Esophagus squamous epithelium (tissue), 5 donors: ENCODE measurements at places on chromosomes 6 and 20.

GRCh38 chr6:90087106-90087833, 193.0 kb downstream of the GJA10 start:
- peak overlapping the region; percentile 19 for H3K27ac ChIP-seq
- no peaks in the 10 kb centered on the region for H3K27me3 ChIP-seq
- H3K4me3 ChIP-seq = no peak overlapping the region

GRCh38 chr6:29419516-29419915, 4.8 kb downstream of the OR12D1 start:
- H3K27ac ChIP-seq = no peak overlapping the region
- no peak overlapping the region for H3K4me3 ChIP-seq
- H3K4me1 ChIP-seq = no peaks in the 10 kb centered on the region
- DNase-seq = no peak
- no peaks in the 10 kb centered on the region for H3K36me3 ChIP-seq

- no peak for DNase-seq
- H3K4me1 ChIP-seq = peaks cover 4% of the 10 kb centered on the region
- H3K4me3 ChIP-seq = no peak overlapping the region
- H3K27me3 ChIP-seq = no peaks in the 10 kb centered on the region
Observed at GRCh38 chr20:40493071-40493470, 196.0 kb downstream of the MAFB start.

DNA sequence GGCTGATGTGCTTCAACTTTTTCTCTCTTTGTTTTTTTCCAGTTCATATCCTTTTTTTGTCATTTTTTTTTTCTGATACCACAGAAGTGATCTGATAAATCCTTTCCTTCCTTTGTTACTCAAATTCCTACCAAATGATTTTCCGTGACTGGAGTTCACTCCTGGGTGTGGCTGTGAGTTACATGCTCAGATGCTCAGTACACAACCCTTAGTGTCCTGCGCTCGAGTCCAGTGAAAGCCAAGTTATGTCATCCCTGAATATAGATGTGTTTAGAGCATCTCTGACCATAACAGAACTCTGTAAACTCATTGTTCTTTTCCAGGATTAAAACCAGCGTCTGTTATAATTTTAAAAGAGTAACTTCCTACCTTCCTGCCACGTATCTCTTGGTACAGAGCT, 147.2 kb upstream of the AKAP12 start:
- no peak for DNase-seq
- H3K27ac ChIP-seq = no peak overlapping the region
- H3K27me3 ChIP-seq = no peaks in the 10 kb centered on the region
- no peaks in the 10 kb centered on the region for H3K36me3 ChIP-seq
- H3K4me3 ChIP-seq = no peak overlapping the region

DNA sequence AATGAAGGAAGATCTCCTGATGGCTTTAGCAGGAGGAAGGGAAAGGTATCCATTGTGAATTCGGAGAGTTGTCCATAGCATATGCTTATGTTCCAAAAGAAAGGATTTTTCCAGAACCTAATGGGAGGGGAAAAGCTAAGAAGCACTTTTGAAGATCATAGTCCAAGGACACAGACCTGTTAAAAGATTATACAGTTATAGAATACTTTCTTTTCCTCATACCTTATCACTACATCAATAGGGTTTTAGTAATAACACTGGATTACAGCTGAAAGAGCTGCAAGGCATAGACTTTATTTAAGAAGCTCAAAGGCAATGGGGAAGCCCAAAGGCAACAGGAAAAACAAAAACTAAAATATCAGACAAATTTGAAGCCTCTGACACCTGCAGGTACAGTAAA, 39.8 kb upstream of the SLC24A3 start:
- no peaks in the 10 kb centered on the region for H3K27me3 ChIP-seq
- DNase-seq = no peak
- no peaks in the 10 kb centered on the region for H3K4me1 ChIP-seq
- H3K27ac ChIP-seq = no peak overlapping the region

GRCh38 chr6:108277831-108278230, 17.0 kb upstream of the SNX3 start:
- no peaks in the 10 kb centered on the region for H3K4me1 ChIP-seq
- no peak overlapping the region for H3K27ac ChIP-seq
- H3K36me3 ChIP-seq = no peaks in the 10 kb centered on the region
- no peak for DNase-seq
- H3K27me3 ChIP-seq = no peaks in the 10 kb centered on the region

GRCh38 chr6:67345946-67346345, 1289.1 kb upstream of the ADGRB3 start:
- no peaks in the 10 kb centered on the region for H3K4me1 ChIP-seq
- no peak for DNase-seq
- H3K27ac ChIP-seq = no peak overlapping the region
- H3K36me3 ChIP-seq = no peaks in the 10 kb centered on the region
- H3K27me3 ChIP-seq = no peaks in the 10 kb centered on the region

GRCh38 chr20:37562695-37563480, 35.2 kb upstream of the BLCAP start:
- no peak for DNase-seq
- no peaks in the 10 kb centered on the region for H3K4me1 ChIP-seq
- no peak overlapping the region for H3K27ac ChIP-seq
- peaks cover 79% of the 10 kb centered on the region for H3K27me3 ChIP-seq

DNA sequence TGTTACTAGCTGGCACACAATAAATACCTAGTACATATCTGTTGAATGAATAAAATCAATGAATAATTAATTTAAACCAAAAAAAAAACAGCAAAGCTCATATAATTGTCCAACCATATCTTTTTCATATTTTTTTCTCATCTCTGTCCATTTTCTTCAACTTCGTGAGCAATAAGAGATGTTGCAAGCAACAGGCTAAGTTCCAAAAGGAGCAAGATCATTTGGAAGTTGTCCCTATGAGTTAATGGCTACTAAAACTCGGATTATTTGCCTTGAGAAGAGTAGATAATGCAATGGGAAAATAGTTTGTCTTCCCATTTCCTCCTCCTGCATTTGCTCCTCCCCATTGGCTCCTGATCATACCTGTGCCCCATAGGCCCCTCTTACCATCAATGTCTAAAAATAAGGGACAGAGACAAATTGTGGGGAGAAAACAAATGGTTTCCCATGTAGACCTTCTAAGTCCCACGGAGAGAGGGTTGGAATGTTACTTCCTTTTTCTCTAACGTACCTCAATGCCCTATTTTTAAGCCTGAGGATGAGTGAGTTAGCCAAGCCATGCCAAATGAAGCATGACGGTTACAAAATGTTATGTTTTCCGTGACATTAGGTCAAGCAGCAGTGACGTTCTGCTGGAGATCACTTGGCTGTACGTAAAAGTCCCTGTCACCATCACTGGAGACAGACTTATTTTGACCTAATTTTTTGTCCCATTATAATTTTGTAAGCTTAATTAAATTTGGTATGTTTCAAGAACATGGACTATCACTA, 217.3 kb upstream of the PREP start:
- H3K27me3 ChIP-seq = no peaks in the 10 kb centered on the region
- H3K4me1 ChIP-seq = no peaks in the 10 kb centered on the region
- DNase-seq = no peak

DNA sequence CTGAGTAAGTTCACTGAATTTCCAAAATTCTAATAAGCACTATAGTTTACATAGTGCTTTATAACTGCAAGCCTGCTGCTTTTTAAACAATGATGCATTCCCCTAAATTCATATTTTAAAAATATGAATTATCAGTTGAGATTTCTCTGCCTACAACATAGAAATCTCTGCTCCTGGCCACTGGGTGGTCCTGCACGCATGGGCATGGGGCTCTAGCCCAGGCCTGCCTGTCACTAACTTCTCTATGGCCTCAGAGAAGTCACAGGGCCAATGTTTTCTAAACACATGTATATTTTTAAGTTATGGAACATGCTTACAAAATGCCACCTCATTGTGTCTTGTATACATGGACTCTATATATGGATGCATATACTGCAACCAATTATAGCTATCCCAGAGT, 211.0 kb downstream of the FOXC1 start:
- H3K4me1 ChIP-seq = no peaks in the 10 kb centered on the region
- no peak overlapping the region for H3K4me3 ChIP-seq
- H3K27ac ChIP-seq = no peak overlapping the region

DNA sequence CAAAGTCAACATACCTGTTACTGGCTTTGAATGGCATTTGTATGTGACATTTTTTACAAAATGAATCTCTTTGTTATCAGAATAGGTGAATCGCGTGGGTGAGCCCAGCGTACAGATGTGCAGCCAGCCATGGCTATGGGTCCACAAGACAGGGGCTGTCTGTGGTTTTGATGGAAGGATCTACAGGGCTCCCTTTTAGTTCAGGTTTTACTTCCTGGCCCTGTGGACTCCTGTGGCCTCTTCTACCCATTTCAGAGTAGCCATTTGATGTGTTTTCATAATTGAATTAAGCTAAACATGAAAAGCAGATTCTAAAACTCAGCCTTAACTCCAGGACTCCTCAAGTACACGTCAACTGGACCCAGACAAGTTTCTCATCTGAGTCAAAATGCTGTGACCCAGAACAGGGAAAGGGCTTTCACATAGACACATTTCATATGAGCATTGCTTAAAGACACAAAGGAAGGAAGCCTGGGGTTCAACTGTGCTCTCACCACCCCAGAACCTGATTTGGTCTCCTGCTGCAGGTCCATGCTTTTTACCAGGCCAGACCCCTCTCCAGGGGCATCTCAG, 105.3 kb upstream of the NAA20 start:
- no peaks in the 10 kb centered on the region for H3K27me3 ChIP-seq
- no peak for DNase-seq
- H3K4me3 ChIP-seq = no peak overlapping the region

GRCh38 chr6:16765235-16765634, 4.0 kb upstream of the ATXN1 start:
- no peak overlapping the region for H3K4me3 ChIP-seq
- no peaks in the 10 kb centered on the region for H3K27me3 ChIP-seq
- H3K36me3 ChIP-seq = no peaks in the 10 kb centered on the region
- no peak overlapping the region for H3K27ac ChIP-seq

- H3K4me1 ChIP-seq = no peaks in the 10 kb centered on the region
- H3K36me3 ChIP-seq = no peaks in the 10 kb centered on the region
- H3K4me3 ChIP-seq = no peak overlapping the region
- H3K27me3 ChIP-seq = no peaks in the 10 kb centered on the region
- DNase-seq = no peak
Observed at GRCh38 chr20:48574383-48574782, 253.4 kb downstream of the PREX1 start.

GRCh38 chr20:37314617-37315016, 25.2 kb downstream of the MANBAL start:
- DNase-seq = no peak
- H3K4me1 ChIP-seq = peaks cover 6% of the 10 kb centered on the region
- no peaks in the 10 kb centered on the region for H3K36me3 ChIP-seq
- peak overlapping the region; percentile 89 for H3K27ac ChIP-seq

GRCh38 chr20:36768768-36769430, 4.7 kb downstream of the DSN1 start:
- H3K27me3 ChIP-seq = no peaks in the 10 kb centered on the region
- no peak overlapping the region for H3K4me3 ChIP-seq
- no peak for DNase-seq
- H3K27ac ChIP-seq = no peak overlapping the region

DNA sequence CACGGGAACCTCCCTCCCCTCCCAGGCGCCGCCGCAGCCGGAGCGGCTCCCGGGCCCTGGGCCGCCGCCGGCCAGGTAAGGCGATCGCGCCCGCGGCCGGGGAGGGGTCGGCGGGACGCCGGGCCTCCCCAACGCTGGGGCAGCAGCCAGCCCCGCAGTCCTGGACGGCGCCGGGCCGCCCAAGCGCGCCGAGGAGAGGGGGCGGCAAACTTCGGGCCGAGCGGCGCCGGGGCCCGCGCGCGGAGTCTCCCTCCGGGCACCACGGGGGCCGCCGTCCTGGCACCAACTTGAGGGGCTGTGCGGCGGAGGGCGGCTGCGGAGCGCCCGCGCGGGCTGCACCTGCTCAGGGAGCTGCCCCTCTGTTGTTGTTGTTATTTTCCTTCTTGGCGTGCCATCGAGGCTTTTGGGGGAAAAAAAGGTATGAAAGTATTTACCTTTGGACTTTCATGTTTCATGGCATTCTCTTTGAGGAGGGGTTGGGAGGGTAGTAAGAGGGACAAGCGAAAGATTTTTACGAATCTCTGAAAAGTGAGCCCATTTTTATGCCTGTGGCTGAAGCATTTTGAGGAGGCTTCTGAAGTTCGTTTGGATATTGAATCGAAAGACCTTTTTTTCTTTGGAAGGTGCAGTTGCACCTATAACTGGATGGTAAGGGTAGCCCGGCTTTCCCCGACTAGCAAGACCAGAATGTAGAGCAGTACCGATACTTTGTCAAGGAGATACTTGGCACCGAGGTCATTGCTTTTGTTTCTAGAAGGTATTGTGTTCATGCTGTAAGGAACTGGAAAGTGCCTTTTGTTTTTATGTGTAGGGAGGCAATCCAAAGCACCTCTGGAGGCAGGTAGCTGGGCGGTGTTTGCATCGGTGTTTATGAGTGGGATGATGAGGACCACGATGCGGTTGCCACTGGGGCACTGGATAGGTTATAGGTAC, at the start of gene RNF182:
RNF182 (plus strand) TSS at position 4 of the 933 bp plus-strand sequence. CDS start 52,168 bp downstream, outside the sequence.
- peaks cover 14% of the 10 kb centered on the region for H3K4me1 ChIP-seq
- H3K27me3 ChIP-seq = peaks cover 98% of the 10 kb centered on the region
- H3K27ac ChIP-seq = no peak within 1 kb of the TSS
- no peak for DNase-seq

GRCh38 chr6:136846046-136846445, 23.7 kb downstream of the PEX7 start:
- H3K4me1 ChIP-seq = no peaks in the 10 kb centered on the region
- H3K27me3 ChIP-seq = no peaks in the 10 kb centered on the region
- H3K4me3 ChIP-seq = no peak overlapping the region
- no peaks in the 10 kb centered on the region for H3K36me3 ChIP-seq
- DNase-seq = no peak
- no peak overlapping the region for H3K27ac ChIP-seq

DNA sequence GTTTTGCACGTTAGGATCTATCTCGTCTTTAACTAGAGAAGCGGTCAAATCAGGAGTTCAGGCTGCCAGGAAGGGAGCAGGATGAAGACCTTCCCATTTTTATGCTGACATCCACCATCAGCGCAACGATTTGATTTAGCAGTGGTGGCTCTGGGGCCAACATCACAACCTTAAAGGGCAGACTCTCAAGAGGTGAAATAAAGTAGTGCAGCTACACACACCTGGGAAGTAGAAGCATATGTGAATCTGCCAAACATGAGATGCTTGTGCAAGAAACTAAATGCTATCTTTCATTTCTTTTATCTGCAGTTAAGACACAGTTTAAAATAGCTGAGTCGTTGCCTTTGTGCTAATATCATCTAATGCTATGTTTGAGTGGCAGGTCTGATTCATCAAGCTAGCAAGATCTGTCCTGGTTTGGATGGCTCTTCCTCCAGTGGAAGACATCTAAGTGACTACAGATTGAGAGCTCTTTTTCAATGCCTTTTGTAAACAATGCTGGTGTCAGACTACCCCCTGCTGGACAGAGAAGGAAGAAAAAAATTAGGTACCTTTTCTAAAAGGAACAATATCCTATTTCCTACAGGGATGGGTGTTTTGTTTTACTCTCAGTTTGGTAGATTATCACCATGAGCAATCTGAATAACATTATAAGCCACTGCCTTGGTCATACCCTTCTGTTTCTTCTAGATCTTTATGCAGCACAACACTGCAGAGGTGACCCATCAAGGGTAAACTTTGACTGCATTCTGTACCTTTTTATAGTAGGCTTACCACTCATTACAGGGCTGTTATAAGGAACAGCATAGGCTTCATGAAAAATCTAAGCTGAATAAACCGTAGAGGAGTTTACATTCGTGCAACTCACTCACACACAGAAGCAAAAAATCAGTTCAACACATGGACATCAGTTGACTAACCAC, 171.6 kb upstream of the FBXL4 start:
- no peak overlapping the region for H3K4me3 ChIP-seq
- no peak for DNase-seq
- H3K27ac ChIP-seq = no peak overlapping the region
- no peaks in the 10 kb centered on the region for H3K4me1 ChIP-seq

GRCh38 chr6:24207413-24207812, 81.4 kb downstream of the NRSN1 start:
- H3K4me3 ChIP-seq = no peak overlapping the region
- H3K4me1 ChIP-seq = no peaks in the 10 kb centered on the region
- no peak for DNase-seq
